ENCODE measurements at places on chromosomes 2 and 18.

DNA sequence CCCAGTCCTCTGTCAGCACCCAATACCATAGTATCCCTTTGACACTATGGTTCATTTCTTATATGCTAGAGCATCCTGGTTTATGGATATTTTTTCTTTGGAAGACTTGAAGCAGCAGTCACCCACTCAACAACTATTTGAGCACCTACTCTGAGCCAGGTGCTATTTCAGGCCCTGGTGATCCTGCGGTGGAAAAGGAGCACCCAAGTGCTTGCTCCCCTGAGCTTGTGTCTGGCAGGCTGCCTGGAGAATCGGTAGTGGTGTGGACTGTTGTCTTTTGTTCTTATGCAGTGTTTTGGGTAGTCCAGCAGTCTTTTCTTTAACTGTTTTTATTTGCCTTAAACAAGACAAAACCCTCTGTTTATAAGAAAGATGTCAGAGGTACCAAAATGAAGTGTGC is 28.9 kb downstream of the NCK2 start:
- no peak for DNase-seq

GRCh38 chr2:198638577-198638976 is 819.2 kb downstream of the SATB2 start:
- no peak for DNase-seq

- DNase-seq: no peak
Observed at GRCh38 chr2:229257985-229258384, 13.1 kb downstream of the PID1 start.

DNA sequence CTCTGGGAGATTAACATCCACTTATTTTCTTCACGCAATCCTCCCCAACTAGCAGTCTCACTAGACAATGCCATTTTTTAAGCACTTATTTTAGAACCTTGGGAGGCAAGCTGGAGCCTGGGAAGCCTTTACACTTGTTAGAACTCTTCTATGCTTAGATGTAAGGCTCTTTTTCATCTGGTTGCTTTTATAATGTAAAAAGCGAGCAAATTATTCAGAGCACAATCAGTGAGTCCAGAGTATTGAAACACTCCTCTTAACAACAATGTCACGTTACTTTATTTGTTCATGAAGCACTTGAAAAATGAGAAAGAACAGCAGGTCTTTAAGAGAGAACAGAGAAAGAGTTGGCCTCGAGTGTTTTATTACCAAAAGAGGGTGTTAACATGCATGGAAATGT is 84.1 kb upstream of the SLC8A1 start:
- no peak for DNase-seq

DNA sequence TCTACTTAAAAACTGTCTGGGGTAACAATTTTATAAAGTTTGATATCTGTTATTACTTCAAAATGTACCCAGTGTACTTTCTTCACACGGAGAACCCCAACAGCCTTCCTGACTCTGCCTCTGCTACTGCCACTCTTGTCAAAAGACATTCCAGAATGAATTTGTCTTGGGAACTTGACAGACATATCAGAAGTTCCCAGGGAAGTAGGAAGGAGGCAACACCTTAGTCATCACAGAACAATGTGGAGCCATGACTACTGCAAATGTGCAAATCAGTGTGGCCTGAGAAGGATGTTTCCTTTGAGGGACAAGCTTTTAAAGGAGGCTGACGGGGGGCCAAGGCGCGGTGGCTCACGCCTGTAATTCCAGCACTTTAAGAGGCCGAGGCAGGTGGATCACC is 133.8 kb upstream of the RNF152 start:
- no peak for DNase-seq

All from stimulated activated CD8-positive, alpha-beta memory T cell treated with anti-CD3 and anti-CD28 coated beads, Interleukin-4, amount 100 ng/mL, for 1 hour (primary cell).